CD4-positive, alpha-beta T cell treated with Interleukin-17A for 4 hours (primary cell): ENCODE measurements at places on chromosomes 13 and 19.

- no peak for DNase-seq
Measured at GRCh38 chr13:41905600-41906254, 55.2 kb downstream of the VWA8 start.

DNA sequence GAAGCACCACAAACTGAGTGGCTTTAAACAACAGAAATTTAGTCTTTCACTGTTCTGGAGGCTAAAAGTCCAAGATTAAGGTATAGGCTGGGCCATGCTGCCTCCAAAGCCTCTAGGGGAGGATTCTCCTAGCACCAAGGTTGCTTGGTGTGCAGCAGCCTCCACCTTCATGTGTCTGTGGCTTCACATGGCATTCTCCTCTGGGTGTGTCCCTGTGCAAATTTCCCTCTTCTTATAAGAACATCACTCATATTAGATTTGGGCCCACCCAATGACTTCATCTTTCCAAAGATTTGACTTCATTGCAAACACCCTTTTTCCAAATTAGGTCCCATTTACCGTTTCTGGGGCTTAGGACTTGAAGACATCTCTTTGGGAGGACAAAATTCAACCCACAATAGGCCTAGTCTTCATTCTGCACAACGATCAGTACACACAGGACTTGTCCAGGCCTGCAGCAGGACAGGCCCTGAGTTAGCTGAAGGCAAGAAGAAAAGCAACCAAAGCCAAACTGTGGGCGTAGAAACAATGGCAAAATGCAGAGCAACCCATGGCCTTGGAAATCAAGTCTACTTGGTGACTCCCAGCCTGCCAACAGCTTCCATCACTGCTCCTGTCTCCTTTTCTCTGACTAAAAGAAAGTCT, 521.2 kb upstream of the NBEA start:
- no peak for DNase-seq

- peak; percentile 9 for DNase-seq
Measured at GRCh38 chr19:18636969-18637629, at the start of gene KLHL26. TSS of gene KLHL26 (plus strand) at chr19:18637028. CDS start at chr19:18637055, 27 bp downstream.

DNA sequence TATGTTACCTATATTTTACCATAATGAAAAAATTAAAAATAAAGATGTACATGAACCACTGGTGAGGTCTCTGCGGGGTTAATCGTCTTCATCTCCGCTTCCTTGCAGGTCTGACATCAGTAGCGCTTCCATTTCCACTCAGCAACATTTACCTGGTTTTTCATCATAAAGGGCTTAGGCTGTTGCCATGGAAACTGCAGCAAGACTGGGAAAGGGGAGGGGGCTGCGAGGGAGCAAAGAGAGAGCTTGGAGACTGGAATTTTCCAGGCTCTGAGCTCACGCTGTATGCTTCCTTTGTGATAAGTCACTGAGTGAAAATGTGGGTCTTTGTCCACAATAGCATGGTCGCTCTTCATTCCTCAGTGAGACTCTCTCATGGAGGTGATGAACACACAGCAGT, 136.6 kb upstream of the USP29 start:
- no peak for DNase-seq

GRCh38 chr13:25930653-25931052, 121.2 kb downstream of the SHISA2 start:
- DNase-seq, result no peak

- no peak for DNase-seq
Measured at GRCh38 chr13:108508263-108508662, 121.1 kb upstream of the MYO16 start.

- no peak for DNase-seq
Measured at GRCh38 chr13:80093888-80094287, 247.0 kb downstream of the SPRY2 start.

GRCh38 chr19:47776568-47776967, 1.9 kb upstream of the SELENOW start:
- no peak for DNase-seq

- no peak for DNase-seq
Measured at GRCh38 chr19:18833849-18834643, 2.3 kb downstream of the UPF1 start.

DNA sequence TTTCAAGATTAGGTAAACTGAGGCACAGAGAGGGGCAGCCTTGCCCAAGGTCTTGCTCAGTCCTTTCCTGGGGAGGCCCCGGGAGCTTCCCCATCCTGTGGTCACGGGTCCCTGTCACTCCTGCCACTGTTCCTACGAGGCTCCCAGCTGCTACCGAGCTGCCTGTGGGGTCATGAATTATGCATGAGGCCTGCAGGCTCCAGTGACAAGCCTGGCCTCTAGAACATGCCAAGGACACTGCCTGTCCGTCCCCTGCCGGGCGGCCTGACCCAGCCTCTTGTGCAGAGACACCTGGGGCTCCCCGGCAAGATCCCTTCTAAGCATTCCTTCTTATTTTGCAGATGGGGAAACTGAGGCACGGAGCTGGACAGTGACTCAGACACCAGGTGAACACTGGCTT, 2.7 kb downstream of the FCHO1 start:
- no peak for DNase-seq

- DNase-seq, result no peak
Measured at GRCh38 chr19:17944301-17944700, 11.5 kb downstream of the CCDC124 start.
